ENCODE measurements at places on chromosomes 7 and 10.

DNA sequence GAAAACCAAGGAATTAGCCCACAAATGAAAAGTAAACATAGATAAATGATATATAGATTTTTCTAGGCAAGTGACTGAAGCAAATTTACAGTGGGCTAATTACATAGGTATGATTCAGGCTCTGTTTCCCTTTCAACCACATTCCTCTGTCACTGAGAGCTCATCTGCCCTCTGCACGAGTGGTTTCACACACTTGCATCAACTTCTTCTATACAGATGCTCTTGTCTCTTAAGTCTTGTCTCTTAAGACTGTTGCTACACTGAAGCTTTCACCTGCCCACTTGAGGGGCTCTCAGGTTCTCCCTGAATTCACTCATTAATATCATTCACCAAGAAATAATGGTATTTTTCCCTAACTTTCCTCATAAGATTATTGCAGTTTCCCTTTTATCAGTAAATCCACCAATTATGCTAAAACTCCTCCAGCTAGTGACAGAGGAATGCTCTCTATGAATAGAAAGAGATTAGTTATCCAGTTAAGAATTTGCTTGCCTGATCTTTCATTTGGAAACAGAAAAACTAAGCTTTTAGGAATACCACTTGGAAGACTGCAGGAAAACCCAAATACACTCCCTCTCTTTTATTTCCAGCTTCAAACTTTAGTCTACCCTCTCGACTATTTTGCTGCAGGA, 95.7 kb downstream of the ELAPOR2 start:
- no peak for DNase-seq

- no peak for DNase-seq
Observed at GRCh38 chr7:67448271-67448670, 451.6 kb downstream of the TYW1 start.

DNA sequence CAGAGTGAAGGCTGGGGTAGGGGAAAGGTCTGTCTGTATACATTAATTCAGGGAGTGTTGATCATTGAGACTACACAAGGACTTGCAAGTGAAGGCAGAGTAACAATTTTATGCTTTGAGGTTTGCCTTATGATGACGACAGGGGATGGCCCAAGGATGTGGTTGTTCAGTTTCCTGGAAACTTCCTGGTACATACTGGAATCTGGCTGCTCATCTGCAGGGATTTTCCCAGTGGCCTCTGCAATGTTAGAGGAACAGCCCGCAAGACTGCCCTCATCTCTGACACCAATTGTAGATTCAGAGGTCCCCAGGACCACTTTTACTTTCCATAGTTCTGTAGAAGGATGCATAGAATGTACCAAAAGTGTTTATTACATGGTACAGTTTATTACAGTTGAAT, 189.6 kb downstream of the TMEM178B start:
- DNase-seq = no peak

DNA sequence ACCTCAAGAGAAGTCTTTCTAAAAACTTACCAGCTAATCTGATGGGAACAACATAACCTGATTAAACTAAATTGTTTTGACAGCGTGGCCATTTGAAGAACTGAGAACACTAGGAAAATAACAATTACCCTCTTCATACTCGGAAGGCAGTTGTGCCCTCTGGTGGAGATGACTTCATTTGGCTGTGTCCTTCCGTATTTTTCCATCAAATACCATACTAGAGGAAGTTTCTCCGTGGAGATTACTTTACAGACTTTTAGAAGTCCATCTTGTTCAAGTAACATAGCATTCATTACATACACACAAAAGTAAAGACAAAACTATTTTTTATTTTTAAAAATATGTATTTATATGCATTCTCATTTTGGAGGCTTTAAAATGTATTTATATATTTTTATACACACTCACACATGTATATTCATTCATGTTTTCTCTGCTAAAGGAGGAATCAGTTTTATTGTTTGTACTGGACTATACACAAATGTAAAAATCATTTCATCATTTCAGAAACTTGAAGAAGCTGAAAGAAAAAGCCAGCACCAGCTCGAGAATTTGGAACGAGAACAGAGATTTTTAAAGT, 25.2 kb downstream of the SMNDC1 start:
- DNase-seq = no peak

DNA sequence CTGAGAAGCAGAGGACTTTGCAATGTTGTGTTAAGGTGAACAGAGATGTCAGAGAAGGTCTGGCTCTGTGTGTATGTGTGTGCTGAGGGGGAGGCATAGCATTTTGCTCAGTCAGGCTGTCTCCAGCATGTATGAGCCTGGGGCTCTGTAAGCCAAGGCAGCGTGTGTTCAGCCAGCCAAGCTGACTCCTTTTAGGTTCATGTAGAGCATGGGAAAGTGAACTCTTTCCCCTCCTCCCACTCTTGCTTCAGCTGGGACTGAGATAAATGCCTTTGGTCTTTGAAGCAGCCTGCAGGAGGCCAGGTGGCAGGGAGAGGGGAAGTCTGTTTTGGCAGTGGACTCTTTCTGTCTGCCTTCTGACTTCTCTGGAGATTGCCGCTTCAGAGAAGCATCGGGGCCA, 3.8 kb downstream of the SFXN2 start:
- DNase-seq = no peak

- no peak for DNase-seq
Observed at GRCh38 chr10:49651039-49651835, 28.2 kb upstream of the C10orf53 start.

DNA sequence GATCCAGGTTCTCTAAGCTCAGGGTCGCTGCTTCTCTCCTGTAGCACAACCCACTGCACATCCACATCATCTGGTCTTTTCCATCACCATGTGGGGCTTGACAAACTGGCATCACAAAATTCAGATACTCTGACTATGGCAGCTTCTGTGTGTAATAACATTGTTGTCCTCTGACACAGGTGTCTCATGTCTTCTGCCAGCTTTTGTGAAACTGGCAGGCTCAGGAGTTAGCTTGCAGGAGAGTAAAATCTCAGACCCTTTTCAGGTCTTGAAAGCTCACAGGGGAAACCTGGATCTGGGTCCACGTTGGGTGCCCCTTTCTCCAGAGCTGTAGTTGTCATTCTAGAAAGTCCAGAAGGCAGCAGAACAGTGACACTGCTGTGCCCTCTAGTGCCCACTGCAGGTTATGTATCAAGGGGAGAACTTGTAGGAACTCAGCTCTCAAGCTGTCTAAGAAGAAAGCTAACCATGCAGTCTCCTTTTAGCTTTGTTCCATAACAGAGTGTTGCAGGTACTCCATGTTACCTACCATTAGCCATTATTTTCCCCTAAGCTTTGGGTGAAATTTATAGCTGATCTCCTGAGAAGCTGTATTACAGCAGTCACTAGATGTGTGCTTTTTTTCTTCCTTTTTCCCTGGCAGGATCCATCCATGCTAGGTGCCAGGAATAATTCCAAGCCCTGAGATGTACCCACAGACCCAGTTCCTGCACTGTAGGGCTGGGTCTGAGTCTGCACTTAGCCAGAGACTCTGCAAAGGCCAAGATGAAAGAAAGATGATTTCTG, 102.7 kb downstream of the ZNF248 start:
- no peak for DNase-seq

DNA sequence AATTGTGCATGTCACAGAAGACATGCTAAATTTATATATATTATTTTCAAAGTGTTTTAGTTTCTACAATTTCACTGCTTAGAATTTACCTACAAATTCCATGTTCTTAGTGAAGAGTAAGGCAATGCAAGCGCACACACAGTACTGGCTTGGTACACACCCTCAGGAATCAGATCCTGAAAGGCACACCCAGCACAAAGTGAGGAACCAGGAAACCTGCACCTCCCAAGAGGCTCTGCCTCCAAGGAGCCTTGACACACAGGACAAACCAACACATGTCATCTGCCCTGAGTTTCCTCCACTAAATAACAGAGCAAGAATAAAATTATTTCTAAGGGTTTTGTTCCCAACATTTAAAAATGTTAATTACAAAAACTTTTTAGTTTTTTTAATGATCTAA, 156.2 kb downstream of the PARD3 start:
- DNase-seq = no peak

DNA sequence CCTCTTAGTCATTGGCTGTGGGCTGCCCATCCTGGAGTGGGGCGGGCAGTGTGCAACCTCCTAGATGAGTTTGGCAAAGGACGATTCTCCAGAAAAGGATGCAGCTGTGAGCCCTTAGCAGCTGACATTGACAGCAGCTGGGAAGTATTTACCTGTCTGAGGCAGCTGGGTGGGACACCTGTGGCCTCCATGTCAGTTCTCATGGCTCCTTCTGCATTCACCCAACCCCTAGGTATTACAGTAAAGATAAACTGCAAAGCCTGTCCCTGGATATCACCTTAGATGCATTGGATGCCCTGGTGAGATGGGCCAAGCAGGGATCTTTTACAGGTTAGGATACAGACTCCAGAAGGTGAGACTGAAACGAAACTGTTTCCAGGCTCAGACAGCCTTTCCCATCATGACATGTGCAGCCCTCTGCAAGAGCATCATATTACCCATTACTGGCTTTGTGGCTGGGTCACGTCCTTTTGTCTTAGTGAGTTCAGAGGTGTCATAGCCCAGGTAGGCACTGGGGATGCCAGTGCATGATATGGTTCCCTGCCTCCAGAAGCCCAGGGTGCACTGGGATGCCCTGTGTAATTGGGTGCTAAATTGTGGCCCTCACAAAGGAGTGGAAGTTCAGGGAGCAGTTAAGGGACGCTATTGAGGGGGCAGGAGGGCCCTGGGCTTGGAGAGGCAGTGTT, 28.9 kb downstream of the MINDY4 start:
- no peak for DNase-seq

DNA sequence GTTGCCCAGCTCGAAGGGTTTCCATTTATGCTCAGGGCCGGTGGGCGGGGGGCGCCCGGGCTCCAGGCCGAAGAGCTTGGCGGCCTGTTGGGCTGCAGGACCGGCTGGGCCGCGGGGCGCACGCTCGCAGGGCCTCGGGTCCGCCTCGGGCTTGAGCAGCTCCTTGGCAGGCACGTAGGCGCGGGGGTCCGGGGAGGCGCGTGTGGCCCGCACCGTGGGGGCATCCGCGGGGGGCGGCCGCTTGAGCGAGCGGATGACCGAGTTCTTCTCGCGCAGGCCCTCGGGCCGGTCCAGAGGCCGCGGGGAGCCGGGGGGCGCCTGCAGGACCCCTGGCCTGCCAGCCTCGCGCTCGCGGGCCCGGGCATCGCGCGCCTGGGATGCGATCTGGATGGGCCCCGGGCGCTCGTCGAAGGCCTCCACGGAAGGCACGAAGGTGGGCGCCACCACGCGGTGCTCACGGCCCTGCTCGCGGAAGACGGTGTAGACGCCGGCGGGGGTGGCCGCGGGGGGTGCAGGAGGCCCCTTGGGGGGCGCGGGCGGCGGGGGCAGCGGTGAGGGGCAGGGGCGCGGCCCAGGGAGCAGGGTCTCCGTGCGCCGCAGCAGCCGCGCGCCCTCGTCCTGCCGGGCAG, 35.2 kb downstream of the TNRC18 start:
- DNase-seq = no peak

DNA sequence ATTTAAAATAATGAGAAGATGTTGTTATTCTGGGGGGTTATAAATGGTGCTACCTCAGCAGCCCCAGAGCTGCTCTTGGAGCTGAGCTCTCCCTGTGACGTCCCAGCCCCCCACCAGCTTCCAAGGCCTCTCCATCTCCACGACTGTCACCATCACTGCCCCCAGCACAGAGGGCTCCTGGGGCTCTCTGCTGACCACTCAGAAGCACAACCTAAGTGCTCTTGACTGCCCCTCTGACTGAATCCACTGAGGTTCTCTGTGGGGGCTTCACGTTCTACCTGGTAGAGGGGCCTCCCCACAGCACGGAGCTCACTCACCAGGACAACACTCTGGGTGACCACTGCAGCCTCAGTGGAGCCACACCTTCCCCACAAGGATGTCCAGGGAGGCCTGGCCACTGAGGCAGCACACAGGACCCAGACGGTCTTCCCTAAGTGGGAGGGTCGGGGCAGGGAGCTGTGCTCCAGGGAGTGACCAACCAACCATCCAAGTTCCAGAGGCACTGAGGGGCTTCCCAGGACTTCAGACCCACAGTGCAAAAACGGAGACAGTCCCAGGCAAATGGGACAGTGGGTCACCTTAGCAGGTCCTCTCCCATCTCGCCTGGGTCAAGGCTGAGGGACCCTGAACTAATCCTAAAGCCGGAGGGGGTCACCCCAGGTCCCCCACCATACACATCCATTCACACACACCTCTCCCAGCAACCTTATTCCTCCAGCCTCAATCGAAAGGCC, 121.0 kb upstream of the PPP2R2D start:
- DNase-seq = no peak

DNA sequence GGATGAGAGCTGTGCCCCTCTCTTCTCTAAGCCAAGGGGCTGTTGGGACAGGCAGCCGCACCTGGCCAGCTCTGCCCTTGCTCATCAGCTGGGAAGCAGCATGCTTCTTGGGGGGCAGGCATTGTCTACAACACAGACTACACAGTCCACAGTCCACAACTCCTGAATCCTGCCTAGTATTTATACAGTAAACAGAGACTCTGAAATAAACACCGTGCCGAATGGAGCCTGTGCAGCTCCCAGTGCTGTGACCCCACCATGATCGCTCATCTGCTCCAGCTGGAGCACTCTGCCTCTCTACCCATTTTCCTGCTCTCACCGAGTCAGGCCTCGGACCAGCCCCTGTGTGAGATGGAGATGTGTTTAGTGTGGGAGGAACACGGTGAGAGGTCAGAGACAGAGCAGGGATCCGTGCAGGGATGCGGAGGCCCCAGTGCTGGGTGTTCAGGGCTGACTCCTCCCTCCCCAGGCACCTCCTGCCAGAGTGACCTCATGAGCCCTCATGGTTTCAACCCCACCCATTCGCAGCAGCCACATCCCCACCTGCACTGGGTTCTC, 608.0 kb downstream of the DNAJB6 start:
- no peak for DNase-seq

DNA sequence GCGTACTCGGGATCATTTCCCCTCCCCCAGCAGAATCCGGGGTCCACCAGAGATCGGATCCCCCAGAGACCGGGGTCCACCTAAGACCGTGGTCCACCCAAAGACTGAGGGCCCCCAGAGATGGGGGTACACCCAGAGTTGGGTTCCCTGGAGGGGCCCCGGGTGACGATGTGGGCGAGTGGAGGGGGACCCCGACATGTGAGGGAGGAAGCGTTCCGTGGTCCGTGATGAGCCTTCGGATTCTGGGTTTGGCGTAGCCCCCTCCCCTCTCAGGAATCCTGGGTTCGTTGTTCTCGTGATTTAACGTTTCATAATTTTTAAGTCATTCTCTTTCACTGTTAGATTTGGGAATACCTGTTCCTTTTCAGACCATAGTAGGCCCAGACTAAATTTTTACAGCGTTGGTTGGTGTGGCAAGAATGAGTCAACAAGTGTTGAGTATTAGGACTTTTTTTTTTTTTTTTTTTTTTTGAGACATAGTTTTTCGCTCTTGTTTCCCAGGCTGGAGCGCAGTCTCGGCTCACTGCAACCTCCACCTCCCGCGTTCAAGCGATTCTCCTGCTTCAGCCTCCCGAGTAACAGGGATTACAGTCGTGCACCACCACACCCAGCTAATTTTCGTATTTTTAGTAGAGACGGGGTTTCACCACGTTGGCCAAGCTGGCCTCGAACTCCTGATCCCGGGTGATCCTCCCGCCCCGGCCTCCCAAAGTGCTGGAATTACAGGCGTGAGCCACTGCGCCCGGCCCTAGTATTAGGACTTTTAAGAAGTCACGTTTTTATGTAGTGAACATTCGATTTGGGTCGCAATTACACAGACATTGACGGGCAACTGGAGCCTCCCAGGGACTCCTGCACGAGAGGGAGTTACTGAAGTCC, 672 bp downstream of the GTPBP4 start:
- no peak for DNase-seq

All from stimulated activated CD4-positive, alpha-beta T cell treated with anti-CD3 and anti-CD28 coated beads, TNF-alpha, amount 100 ng/mL, for 4 hours (primary cell).